Stimulated activated CD8-positive, alpha-beta memory T cell treated with anti-CD3 and anti-CD28 coated beads, Interleukin-4, amount 100 ng/mL, for 1 hour (primary cell): ENCODE measurements at places on chromosomes 2 and 18.

- no peak for DNase-seq
These were observed 272.5 kb downstream of the DSEL start for GRCh38 chr18:67243799-67244587.

DNA sequence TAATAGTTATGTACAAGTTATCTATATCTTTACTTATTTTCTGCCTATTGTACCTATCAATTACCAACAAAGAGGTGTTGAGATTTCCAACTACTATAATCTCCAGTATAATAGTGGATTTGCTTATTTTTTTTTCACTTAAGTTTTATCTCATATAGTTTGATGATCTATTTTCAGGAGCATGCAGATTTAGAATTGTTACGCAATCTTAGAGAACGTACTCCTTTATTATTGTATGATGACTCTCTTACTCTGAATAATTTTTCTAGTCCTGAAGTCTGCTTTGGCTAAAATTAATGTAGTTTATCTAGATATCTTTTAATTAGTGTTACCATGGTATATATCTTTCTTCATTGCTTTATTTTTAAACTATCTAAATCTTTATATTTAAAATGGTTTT, 205.2 kb downstream of the SCG2 start:
- DNase-seq = no peak

- DNase-seq = no peak
These were observed 136.7 kb upstream of the CXCR4 start for GRCh38 chr2:136254681-136255080.

DNA sequence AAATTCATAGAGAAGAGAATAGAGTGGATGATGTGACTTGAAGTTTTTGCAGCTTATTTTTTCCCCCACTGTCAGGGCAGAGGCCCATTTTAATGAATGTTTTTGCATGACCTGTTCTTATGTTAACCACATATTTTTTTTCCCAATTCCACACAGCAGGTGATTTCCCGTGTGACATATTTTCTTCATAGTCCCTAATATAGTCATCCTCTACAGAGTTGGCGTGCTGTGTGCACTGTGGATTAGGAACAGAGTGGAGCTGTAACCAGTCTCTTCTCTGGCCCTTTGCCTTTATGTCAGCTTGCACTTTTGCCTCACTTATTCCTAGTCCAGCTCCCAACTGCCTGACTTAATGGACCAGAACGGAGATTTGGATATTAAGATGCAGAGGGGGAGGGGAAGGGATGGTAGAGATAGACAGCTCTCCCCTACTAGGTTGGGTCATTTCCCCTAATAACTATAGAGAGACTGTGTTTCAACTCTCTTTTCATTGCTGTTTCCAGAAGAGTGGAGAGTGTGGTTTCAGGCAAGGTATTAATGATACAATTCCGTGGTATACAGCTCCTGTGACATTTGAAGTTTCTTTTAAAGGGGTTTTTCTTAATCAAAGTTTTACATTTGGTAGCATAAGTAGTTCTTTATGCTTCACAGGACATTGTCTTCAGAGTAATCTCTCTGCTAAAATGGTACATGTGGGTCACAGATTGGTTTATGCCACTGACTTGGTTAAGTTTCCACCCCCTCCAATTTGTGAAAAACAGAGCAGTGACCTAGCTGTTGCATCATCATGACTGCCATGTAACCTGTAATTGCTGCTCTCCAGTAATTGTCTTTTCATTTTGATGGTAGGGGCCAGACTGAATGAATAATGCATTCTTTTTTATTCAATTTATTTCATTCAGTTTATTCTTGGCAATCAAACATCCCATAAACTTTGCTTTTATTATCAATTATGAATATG, 161.3 kb downstream of the HAUS1 start:
- DNase-seq = no peak

- DNase-seq = no peak
These were observed 55.7 kb downstream of the ZC3H8 start for GRCh38 chr2:112199188-112199587.

DNA sequence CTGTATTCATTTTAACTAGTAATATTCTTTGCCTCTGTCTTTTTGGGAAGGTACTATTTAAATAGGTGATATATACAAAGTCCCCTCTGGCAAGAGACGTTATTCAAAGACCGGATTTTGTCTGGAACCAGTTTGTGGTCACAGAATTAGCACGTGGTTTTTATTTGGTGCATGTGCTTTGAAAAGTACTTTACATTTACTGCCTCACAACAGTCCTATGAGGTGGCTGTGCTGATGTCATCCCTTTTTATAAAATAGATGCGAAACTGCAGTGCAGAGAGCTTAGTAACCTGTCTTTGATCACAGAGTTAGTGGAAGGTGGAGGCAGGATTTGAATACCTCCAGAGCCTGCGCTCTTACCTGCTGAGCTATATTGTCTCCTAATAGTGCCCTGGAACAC, 4.0 kb downstream of the LPIN1 start:
- no peak for DNase-seq

- DNase-seq = no peak
These were observed 47.2 kb downstream of the TMEM18 start for GRCh38 chr2:629961-630360.

GRCh38 chr18:63207143-63207790, 112.3 kb downstream of the BCL2 start:
- no peak for DNase-seq

DNA sequence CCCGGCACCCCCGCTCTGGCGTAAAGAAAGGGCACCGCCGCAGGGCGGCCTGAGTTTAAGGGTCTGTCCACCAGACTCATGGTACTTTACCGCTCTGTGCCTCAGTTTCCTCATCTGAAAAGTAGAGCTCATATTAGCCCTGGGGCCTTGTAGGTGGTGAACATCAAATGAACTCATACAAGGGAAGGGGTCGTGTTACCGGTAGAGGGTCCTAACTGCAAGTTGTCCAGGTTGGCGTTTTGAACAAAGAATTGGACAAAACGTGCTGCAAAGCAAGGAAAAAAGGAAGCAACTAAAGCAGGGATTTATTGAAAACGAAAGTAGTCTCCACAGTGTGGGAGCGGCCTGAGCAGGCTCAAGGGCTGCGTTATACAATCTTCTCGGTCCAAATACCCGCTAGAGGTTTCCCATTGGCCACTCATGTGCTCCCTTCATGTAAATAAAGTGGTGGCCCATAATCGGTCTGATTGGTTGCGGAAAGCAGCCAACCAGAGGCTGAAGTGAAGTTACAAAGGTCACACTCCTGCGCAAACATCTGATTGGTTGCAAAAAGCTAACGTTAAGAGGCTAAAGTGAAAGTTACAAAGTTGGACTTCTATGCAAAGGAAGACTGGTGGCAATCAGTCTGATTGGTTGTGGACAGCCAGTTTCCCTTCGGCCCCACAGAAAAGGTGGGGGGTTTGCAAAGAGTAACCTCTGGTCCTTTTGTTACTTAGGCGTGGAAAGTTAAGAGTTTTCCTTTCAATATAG, 80.7 kb upstream of the LDLRAD4 start:
- no peak for DNase-seq

DNA sequence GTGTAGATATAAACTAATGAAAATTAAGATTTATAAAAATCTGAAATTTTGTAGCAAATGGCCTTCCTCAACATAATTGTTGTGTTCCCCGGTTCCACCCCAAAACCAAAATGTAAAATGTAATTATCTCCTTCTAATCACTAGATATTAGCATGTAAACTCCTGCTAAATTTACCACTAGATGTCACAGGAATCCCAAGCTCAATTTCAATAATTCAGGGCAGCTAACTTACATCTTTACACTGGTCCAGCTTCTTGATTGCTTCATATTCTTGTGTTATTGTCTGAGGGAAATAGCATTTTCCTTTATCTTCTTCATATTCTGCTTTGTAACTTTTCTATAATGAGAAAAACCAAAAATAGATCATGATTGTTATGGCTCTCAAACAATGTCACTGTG, 42.6 kb downstream of the NEB start:
- DNase-seq = no peak

DNA sequence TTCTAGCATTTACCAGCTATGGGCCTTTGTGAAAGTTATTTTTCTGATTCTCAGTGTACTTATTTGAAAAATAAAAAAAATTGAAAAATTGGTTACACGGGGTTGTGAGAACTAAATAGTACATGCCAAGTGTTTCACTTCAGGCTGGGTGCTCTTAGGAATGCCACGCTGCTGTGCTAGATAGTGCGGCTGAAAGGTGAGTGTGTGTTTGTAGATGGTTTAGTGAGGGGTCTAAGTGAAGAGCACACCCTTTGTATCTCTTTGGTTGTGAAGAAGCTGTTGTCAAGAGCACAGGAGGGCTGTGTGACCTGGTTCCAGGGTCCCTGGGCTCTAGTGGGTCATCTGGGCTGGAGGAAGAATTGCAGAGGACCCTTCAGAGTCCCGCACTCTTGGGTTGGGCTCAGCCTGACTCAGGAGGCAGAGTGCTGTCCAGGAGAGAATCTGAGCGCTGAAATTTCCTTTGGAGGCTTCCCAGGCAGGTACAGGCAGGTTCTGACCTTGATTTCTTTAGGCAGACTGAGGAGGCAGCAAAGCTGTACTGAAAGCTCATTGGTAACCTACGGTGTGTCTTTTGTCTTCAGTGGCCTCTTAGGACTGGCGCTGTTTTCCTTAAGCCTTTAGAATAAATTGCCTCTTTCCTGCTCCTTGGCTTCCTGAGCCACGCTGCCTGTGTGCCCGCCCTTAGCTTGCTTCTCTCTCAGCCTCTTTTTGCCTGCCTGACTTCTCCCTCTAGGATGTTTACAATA, 44.4 kb downstream of the MAP4K4 start:
- no peak for DNase-seq

DNA sequence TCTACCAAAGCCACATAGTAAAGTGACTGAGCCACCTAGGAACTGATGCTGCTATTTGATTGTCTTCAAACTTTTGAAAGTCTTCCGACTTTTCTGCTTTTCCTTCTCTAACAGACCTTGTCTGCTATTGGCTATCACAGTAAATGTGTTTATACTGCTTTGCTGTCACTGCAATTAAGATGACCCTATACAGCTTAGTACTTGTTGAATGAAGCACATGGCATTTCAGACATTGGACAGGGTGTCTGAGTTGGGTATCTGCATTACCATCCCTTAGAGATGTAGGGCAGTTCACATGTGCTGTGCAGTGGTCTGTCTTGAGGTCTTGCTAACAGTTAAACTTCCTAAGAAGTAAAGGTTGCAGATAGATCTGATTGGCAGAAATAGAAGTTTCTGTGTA, 3.6 kb downstream of the WDR43 start:
- DNase-seq = no peak

DNA sequence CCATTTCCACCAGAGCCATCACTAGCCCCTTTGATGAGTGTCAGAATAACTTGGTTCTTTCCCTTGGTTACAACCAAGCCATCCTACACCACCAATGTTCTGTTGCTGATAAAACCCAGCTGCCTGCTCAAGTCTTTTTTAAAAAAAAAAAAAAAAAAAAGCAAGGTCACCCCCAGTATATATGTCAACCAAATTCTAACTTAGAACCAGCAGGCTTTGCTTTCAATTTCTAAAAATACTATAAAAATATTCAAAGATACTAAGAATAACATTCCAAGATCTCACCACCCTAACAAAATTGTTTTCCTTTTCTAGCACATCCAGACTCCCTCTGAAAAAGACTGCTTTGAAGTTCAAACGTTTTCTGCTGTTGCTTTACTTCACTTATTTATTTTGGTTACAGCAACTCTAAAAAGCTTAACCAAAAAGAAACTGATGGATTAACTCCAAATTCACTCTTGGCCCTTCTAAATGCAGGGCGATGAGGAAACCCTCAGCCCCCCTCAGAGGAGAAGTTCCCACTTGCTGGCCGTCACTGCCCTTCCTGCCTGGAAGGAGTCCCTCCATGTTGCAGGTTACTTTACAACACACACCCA, 10.9 kb downstream of the UXS1 start:
- DNase-seq = no peak

GRCh38 chr2:169928463-169928864, 101.2 kb downstream of the UBR3 start:
- DNase-seq = no peak

DNA sequence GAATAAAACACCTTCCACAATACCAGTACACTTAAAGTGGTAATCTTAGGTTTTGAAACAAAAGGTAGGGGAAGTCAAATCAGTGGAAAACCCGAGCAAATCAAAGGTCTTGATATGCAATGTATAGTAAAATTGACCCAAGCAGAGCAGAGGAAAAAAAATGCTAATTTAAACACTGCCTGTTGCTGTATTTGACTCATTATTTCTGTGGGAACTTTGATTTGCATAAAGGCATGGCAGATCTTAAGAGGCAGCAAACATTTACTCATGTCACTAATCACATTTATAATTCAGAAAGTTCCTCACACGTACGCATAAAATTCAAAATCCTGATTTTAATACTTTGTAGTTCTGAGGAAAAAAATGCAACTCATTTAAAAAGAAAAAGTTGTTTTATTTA, 64.4 kb downstream of the IKZF2 start:
- DNase-seq = no peak

- DNase-seq = no peak
These were observed 63.8 kb downstream of the TMEM237 start for GRCh38 chr2:201579536-201579935.

GRCh38 chr2:140627136-140627535, 1503.7 kb downstream of the LRP1B start:
- no peak for DNase-seq

DNA sequence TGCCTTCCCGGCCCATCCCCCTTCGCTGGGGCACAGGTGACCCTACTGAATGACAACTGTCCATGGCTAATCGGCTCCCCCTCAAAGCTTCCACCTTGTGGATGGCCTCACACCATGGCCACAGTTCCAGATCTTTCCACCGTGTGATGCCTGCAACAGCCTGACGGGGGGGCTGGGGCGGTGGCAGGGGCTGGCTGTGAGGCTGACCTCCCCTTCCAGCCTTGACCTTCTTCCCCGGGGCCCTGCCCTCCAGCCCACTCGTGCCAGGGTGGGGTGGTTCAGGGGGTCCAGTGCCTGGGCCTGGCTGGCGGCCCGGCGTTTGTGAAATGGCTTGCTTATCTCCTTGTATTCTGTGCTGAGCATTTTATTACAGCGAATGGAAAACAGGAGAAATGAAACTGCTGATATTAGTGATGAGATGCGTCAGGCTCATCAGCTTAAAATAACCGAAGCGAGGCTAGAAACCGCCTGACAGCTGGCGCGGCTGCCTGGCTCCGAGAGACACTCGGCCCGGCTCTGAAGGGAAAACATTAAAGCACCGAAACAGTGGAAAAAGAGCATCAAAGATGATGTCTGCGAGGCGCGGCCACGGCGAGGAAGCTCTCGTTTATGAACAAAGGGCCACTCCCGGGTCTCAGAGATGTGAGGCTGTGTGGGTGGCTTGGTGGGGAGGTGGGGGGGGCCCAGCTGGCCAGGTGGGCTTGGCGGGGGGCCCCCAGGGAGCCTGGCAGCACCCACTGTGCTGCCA, 916 bp upstream of the PDCD1 start:
- DNase-seq = no peak

DNA sequence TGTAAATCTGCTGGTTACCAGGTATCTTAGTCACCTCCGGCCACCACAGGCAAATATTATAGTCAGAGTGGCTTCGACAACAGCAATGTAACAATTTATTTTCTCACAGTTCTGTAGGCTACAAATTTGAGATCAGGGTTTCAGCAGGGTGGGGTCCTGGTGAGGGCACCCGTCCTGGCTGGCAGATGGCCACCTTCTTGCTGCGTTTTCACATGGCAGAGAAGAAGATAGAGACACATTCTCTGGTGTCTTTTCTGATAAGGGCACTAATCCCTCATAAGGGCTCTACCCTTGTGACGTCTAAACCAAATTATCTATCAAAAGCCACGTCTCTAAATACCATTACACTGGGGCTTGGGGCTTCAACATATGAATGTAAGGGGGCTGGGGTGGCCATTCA, 843.2 kb upstream of the FANCL start:
- DNase-seq = no peak
